ENCODE measurements at places on chromosomes 5 and 9.

GRCh38 chr5:36199620-36200019 lies 42.1 kb downstream of the NADK2 start:
- DNase-seq: no peak

DNA sequence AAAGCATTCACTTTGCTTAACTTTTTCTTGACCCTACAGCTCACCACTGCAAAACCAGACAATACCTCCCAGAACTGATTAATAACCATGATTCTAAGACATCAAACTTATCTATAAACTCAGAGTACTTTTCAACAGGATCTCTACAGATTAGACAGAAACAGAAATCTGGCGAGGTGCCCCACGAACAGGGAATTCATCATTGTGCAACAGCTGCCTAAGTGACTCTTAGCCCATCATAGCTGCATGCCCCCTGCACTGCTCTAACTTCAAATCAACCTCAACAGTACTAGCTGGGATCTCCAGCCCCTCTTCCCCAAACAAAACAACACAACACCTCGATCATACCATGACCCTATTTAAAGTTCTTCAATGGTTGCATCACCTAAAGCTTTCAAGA lies 16.1 kb upstream of the COL23A1 start:
- no peak for DNase-seq

DNA sequence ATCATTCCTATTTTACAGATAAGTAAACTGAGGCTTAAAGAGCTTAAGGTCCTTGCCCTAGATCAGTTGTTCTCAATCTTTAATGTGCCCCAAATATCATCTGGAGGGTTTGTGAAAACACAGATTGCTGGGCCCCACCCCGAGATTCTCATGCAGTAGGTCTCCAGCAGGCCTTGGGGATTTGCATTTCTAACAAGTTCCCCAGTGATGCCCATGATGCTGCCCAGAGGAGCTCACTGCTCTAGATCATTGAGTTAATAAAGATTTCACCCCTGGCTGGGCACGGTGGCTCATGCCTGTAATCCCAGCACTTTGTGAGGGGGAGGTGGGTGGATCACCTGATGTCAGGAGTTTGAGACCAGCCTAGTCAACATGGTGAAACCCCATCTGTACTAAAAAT lies 42.8 kb upstream of the RAD23B start:
- DNase-seq: no peak

DNA sequence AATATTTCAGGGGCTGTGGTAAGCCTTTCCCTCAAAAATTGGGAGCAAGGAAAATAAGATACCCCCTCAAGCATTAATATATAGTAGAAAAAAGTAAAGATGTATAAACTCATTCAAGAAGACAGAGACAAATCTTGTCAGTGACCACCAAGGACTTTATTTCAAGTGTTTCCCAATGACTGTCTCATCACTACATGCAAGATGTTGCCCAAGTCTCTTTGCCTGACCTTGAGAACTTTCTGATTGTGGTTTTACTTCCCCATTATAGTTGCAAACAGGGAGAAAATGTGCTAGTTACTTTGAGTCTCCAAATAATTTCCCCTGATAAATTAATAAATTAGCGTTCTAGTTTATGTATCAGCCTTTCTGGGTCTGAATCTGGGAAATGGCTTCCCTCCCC lies 4.0 kb upstream of the SLC46A2 start:
- no peak for DNase-seq

Measured in NCI-H1092 (cell line).